ENCODE measurements at places on chromosomes 2 and 18.

GRCh38 chr2:17296686-17297085 lies 221.6 kb downstream of the RAD51AP2 start:
- peaks cover 24% of the 10 kb centered on the region for H3K4me1 ChIP-seq
- no peak for DNase-seq
- no peak overlapping the region for H3K4me3 ChIP-seq
- H3K27me3 ChIP-seq = no peaks in the 10 kb centered on the region
- H3K36me3 ChIP-seq = no peaks in the 10 kb centered on the region
- H3K27ac ChIP-seq = no peak overlapping the region

GRCh38 chr18:51097021-51097822 lies 67.2 kb downstream of the SMAD4 start:
- no peaks in the 10 kb centered on the region for H3K36me3 ChIP-seq
- H3K27ac ChIP-seq = no peak overlapping the region
- H3K4me3 ChIP-seq = no peak overlapping the region

DNA sequence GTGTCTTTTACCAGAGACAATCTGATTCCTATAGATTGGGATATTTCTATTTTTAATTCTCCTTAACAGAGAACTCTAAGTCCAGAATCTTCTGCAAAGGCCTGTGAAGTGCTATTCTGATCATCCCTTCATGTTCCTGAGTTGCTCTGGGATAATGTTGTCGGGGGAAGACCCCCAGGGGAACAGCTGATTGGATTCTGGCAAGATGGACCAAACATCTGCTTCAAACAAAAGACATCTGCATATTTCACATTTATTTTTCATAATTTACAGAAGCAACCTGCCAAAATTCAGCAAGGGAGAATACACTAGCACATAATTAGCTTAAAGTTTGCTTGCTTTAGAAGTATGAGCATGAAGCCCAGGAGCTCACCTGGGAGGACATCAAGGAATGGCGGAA lies 116.0 kb upstream of the ETAA1 start:
- H3K27ac ChIP-seq = no peak overlapping the region
- H3K27me3 ChIP-seq = no peaks in the 10 kb centered on the region
- no peak for DNase-seq
- no peak overlapping the region for H3K4me3 ChIP-seq
- H3K36me3 ChIP-seq = no peaks in the 10 kb centered on the region

- H3K4me1 ChIP-seq = peaks cover 57% of the 10 kb centered on the region
- no peaks in the 10 kb centered on the region for H3K36me3 ChIP-seq
- no peaks in the 10 kb centered on the region for H3K27me3 ChIP-seq
- peak overlapping the region; percentile 20 for H3K4me3 ChIP-seq
Measured at GRCh38 chr2:47313141-47313691, 89.7 kb upstream of the MSH2 start.

DNA sequence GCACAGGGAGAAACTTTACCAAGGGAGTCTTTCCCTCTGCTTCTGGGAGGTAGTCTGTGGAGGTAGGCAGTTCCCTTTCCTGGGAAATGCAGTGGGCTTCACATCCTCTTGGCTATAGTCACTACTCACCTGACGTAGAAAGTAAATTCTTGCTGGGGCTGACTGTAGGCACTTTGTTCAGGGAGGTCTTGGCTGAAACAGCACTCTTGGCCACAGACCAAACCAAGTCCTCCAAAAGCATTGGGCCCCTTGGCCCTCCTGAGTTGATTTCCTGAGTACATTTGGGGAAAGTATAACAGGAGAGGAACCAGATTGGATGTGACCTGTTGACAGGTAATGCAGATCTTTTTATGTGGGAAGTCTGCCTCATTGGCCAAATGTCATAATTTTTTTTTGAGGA lies 108.9 kb downstream of the MGAT5 start:
- no peaks in the 10 kb centered on the region for H3K36me3 ChIP-seq
- H3K4me1 ChIP-seq = no peaks in the 10 kb centered on the region
- H3K27ac ChIP-seq = no peak overlapping the region
- H3K4me3 ChIP-seq = no peak overlapping the region
- DNase-seq = no peak

GRCh38 chr2:165164201-165164600 lies 39.6 kb downstream of the SCN3A start:
- DNase-seq = no peak
- H3K4me3 ChIP-seq = no peak overlapping the region
- H3K27ac ChIP-seq = no peak overlapping the region
- no peaks in the 10 kb centered on the region for H3K36me3 ChIP-seq
- H3K27me3 ChIP-seq = no peaks in the 10 kb centered on the region
